ENCODE measurements at places on chromosomes 3 and 15.
A peak's percentile ranks its signal among the peaks of the same experiment; 100 is the strongest.

GRCh38 chr3:189834462-189834861 is 203.3 kb downstream of the TP63 start:
- DNase-seq = no peak

- no peak for DNase-seq
Measured at GRCh38 chr3:84946240-84946639, 12.5 kb upstream of the CADM2 start.

DNA sequence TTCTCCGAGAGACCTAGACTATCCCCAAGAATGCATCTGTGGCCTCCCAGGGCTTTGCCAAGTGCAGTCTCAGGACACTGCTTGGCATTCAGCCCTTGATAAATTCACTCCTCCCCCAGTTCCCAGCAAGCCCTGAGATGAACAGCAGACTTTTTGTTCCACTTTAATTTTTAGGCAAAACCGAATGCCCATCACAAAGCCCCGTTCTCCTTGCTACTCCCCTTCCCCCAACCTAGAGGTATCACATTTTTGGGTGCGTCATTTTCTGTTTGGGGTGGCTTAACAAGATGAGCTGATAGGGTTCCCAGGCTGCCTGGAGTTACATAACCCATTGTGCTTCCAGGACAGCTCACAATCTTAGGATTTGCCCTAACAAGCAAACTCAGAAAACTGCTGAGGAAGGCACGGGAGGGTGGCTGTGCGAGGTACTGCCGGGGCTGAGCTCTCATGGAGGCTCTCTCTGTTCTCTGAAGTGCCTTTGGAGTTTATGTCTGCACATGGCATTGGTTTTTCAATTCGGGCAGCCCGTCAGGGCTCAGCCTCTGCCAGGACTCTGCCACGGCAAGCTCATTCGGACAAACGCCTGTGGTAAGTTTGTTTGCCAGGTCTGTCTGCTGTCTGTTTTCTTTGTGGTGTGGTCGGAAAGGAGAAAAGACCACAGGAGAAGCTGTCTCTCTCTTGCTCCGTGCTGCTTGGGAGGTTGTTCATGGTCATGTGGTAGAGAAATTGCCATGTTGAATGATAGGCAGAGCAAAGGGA is at the start of gene TRAK1:
TRAK1 (plus strand) TSS at position 385 of the 759 bp plus-strand sequence; CDS start at position 498, 113 bp downstream.
- no peak for DNase-seq

GRCh38 chr15:61780278-61780980 is 279.8 kb downstream of the VPS13C start:
- no peak for DNase-seq

GRCh38 chr3:187025656-187026316 is 95.5 kb downstream of the ST6GAL1 start:
- DNase-seq = peak; percentile 67

- no peak for DNase-seq
Measured at GRCh38 chr3:143103652-143104051, 15.9 kb upstream of the CHST2 start.

Measured in stimulated activated naive B cell treated with anti-CD40 and anti-IgM and Interleukin-4, amounts not matched to agents 10 μg/mL and 1 μg/mL and 100 μg/mL, for 72 hours (primary cell).